ENCODE measurements at places on chromosomes 7 and 10.

- DNase-seq: no peak
These were observed 42.4 kb upstream of the ZMYND11 start for GRCh38 chr10:92846-93245.

GRCh38 chr10:52030051-52030790 lies 283.9 kb upstream of the DKK1 start:
- peak; percentile 48 for DNase-seq

DNA sequence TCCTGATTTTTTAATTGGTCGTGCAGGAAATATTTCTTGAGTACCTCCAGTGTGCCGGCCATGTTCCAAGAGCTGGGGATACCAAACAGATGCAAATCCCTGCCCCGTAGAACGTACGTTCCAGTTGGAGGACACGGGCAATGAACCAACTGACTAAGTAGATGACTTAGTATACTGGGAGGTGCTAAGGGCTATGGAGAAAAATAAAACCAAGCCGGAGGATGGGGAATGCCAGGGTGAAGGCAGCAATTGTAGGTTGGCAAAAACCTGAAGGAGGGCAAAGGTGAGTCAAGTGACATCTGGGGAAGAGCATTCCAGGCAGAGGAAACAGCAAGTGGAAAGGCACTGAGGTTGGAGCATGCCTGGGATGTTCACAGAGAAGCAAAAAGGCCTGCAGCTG lies 6.8 kb upstream of the VSIR start:
- no peak for DNase-seq

DNA sequence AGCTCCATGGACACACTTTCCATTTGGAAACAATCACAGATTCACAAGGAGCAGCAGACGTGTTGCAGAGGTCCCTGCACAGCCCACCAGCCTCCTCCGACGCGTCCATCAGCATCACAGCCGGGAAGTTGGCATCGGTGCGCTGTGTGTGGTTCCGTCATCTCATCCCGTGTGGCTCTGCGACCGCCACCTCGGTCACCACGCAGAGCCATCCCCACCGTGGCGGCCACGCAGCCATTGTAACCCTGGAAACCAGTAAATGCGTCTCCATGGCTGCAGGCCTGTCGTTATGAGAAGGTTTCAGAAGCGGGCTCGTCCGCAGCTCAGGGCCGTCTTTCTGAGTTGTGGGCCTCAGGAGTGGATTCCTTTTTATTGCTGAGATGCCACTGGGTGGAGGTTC lies 36.0 kb downstream of the FOXK1 start:
- DNase-seq: no peak

DNA sequence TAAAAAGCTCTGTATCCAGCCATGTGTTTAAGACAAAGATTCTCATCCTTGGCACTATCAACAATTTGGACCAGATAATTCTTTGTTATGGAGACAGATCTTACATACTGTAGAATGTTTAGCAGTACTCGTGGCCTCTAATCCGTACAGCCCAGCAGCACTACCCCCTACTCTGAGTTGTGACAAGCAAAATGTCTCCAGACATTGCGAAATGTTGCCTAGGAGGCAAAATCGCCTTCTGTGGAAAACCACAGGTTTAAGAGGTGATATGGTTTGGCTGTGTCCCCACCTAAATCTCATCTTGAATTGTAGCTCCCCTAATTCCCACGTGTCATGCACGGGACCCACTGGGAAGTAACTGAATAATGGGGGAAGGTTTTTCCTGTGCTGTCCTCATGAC lies 186.7 kb downstream of the CHCHD3 start:
- peak; percentile 55 for DNase-seq

- no peak for DNase-seq
These were observed 55.5 kb downstream of the HGF start for GRCh38 chr7:81714306-81714705.

GRCh38 chr7:151793991-151794507 lies 82.9 kb downstream of the PRKAG2 start:
- no peak for DNase-seq

GRCh38 chr10:63699785-63700613 lies 178.8 kb downstream of the REEP3 start:
- peak; percentile 61 for DNase-seq

DNA sequence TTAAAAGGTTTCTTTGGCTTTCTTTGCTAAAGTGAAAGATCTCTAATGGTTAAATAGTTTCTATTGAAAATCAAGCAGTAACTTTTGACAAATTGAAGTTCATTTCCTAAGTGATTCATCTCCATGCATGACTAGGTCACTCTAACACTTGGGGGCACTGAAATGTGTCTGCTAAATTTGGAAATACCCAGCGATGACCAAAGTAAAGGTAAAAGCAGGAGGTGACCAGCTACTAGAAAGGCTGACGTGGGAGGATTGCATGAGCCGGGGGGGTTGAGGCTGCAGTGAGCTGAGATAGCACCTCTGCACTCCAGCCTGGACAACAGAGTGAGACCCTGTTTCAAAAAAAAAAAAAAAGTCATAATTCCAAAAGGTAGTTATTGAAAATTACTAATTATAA lies 111.8 kb upstream of the GPR141 start:
- no peak for DNase-seq

DNA sequence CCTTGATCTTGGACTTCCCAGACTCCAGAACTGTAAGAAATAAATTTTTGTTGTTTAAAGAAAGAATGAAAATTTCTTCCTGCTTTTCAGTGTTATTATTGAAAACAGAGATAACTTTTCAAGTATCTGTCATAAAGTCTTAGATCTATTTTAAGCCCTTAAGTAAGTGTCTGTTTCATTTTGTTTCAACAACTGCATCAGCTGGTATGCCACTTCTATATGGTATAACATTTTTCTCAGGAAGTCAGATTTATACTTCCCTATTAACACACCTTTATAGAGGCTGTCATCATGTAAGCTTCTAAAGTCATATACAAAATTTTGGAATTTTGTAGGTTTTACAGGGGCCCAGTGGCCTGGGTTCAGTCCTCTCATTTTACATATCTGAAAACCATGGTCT lies 24.4 kb downstream of the RALA start:
- no peak for DNase-seq

DNA sequence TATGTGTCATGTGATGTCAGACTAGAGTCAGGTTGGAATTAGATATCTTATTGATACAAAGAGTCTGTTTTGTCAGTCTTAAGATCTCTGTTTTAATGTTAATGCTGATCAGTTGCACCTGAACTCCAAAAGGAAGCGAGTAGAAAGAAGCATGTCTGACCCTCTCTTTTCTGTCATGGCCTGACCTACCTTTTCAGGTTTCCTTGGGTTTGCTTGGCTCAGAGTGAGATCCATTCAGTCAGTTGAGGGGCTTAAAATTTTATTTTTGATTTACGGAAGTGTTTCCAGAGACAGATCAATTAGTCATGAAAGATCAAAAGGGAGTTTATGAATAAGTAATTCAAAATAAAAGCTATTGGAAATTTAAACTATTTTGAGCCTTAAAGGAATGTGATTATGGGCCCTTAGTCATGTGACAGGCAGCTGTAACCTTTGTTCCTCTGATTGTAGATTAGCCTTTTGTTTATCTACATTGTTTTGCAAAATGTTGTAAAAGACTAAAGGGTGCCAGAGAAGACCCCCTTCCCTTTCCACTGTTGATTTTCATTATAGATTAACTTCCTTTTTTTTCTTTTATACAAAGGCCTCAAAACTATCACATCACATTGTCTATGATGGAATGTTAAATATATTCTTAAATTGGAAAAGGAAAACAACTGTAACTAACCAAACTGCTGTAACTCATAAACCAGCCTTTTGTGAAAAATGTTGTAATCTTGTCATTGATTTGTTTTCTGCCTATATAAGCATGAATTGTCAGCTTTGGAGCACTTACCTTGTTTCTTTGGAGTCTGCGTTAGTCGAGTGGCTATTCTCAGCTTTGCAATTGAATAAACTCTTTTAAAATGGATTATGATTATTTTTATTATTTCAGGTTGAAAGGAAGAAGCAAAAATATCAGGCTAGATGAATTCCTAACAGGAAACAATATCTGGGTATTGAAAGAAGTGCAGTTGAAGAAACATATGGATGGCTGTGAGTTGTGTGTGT lies 195.5 kb upstream of the MBL2 start:
- no peak for DNase-seq
